ENCODE measurements at places on chromosomes 7 and 10.

DNA sequence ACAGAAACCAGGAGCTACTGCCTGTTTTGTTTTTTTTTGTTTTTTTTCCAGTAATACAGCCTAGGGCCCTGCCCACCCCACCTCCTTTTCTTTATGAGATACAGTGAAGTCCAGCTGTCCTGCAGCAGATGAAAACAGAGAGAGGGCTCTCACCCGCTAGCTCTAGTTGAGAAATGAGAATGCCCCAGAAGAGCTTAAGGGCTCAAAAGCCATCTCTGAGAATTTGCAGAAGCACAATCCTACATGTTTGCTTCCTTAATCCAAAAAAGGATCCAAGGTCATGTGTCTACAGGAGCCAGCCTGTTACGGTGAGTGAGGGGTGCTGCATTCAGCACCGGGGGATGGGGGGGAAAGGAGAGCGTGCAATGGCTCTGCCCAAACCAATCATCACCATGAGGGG lies 122.7 kb downstream of the KCNMA1 start:
- DNase-seq: no peak

GRCh38 chr7:157306846-157307838 lies 29.7 kb upstream of the DNAJB6 start:
- DNase-seq: no peak

DNA sequence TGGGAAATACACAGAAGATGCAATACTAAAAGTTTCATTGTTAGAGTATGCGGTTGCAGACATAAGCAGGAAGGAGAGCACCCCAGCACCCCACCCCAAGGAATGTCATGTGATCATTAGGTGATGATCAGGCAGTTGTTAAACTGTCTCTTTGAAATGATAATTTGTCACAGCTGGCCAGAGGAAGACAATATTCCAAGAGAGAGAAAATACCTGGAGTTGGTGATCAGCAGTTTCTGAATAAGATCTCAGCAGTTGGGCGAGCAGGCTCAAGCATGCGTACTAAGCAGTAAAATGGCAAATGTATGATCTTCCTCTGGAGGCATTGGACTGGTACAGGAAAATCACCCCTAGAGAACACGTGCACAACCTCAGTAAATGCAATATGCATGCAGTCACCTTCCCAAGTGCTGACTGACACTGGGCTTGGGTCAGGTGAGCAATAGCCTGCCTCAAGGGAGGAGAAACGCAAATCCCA lies 250.1 kb upstream of the MBL2 start:
- DNase-seq: no peak

- DNase-seq: no peak
Observed at GRCh38 chr10:131094527-131095312, 216.8 kb downstream of the TCERG1L start.

GRCh38 chr10:43231523-43232078 lies 35.3 kb downstream of the RASGEF1A start:
- DNase-seq: no peak

All from NCI-H1092 (cell line).